ENCODE measurements at places on chromosomes 12 and 14.

DNA sequence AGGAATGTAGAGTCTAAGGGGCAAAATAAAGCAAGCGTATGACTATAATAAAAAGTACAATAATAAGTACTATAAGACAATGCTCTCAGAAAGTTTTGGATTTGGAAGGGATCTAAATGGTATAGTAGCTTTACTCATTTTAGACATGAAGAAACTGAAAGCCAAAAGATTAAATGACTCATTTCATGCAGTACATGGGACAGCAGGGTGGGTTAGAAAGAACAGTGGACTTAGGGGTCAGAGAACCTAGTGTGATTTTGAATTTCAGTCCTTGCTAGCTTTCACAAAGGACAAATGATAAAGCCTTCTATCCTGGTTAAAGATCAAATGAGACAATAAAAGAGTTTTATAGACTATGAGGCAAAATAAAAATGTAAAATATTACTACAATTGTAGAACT lies 6.8 kb upstream of the LEMD3 start:
- DNase-seq, result no peak

DNA sequence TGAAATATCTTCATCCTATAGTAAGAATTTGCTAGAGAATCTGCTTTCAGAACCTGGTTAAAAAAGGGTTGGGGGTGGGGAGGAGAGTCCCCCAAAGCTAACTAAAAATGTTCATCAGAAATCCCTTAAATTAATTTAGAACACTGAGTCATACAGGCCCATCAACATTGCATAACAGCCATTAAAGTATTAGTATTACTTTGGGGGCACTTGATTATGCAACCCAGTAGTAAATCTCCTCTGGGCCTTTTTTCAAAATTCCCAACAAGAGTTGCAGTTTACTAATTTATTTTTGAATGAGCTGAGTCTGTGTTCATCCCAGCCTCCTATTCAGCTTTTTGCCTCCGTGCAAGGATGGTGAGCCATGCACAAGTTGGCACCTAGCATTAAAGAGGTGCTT lies 8.8 kb upstream of the SLC24A4 start:
- no peak for DNase-seq

GRCh38 chr12:127295630-127296029 lies 971.3 kb upstream of the TMEM132C start:
- DNase-seq, result no peak

- DNase-seq, result no peak
Measured at GRCh38 chr12:64781280-64782190, 22.3 kb upstream of the GNS start.

DNA sequence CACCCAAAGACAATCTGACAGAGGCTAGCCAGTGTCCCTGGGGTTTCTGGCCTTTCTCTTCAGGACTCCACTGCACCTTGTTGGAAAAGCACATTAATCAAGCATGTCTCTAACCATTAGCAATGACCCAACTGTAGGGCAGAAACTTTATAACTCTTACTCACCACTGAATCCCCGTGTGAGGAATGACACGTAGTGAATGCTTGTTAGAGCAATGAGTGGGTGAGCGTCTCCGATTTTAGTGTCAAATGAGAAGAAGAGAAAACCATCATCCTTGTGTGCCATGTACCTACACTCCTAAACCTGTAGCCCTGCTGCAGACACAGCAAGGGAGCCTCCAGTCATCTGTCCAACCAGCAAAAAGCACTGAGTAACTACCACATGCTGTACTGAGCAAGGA lies 56.5 kb upstream of the GPR68 start:
- no peak for DNase-seq

GRCh38 chr12:69101505-69101904 lies 137.9 kb upstream of the CPSF6 start:
- DNase-seq, result no peak

Data from stimulated activated naive CD4-positive, alpha-beta T cell treated with Interleukin-2 at 50 U/mL for 16 hours (primary cell).